ENCODE measurements at places on chromosomes 2 and 18. TPM values are rescaled to one million over a fixed set of nuclear protein-coding genes. Genes with fewer than 3 reads are reported as not detected.

DNA sequence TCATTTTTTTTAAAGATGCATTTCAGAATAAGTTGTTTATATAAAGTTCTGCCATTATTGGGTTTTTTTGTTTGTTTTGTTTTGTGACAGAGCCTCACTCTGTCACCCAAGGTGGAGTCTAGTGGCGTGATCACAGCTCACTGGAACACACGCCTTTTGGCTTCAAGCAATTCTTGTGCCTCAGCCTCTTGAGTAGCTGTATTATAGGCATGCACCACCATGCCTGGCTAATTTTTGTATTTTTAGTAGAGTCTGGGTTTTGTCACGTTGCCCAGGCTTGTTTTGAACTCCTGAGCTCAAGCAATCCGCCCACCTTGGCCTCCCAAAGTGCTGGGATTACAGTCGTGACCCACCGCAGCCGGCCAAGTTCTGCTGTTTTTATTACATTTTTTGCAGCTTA lies 72.3 kb downstream of the R3HDM1 start:
- DNase-seq: peak; percentile 6

GRCh38 chr2:173854840-173855239 lies 110.3 kb downstream of the SP3 start:
- peak; percentile 90 for DNase-seq

Gene SERPINB13
- total RNA-seq: 17.5 TPM

GRCh38 chr2:26855466-26855865 lies 7.5 kb downstream of the DPYSL5 start:
- no peak for DNase-seq

DNA sequence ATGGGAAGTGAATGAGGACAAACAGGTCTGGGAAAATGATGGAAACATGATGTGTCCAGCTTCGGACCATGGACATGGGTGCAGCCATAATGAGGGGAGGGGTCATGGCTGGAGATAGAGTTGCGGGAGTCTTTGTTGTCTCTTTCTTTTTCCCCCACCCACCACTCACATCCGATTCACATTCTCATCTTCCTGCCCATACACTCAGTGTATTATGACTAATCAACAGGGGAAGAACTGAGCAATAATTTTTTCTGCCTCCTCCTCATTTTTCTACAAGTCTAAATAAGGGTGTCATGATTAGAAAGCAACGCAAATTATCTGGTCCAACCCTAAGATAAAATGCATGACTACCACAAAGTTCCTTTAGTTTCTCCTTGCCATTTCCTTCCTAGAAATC lies 5.7 kb upstream of the SERPINB2 start:
- DNase-seq: no peak

- DNase-seq: no peak
Measured at GRCh38 chr2:95015261-95015912, 10.1 kb upstream of the MAL start.

DNA sequence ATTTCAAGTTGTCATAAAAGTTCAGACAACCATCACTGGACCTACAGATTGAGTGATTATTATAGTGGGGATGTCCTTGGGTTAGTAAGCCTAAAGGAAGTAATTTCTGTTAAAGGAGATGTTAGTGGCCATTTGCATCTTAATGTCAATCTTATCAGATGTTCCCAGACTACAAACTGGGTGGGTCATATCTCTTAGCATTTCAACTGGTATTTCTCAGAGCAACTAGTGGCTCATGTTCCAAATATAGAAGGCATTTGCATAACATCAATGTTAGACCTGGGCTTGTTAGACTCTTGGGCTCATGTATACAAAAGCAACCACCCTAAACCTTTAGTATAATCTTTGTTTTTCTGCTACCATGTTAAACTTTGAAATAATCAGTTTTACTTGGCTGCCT lies 17.9 kb downstream of the PLEKHA3 start:
- no peak for DNase-seq

DNA sequence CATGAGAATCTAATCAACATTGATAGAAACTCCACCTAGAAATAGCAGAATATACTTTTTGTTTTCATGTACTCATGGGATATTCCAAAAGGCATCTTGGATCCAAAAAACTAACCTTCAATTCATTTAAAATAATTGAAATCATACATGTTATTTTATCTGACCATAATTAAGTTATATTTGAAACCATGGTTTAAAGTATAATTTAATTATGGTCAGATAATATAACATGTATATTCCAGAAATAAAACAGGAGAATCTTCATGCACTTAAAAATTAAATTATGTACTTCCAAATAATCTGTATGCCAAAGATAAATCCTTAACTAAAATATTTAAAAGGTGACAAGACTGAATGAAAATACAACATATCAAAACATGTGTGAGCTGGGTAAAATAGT lies 651.3 kb upstream of the LINC00305 start:
- no peak for DNase-seq

Gene GRHL1
- 50.3 TPM for total RNA-seq

DNA sequence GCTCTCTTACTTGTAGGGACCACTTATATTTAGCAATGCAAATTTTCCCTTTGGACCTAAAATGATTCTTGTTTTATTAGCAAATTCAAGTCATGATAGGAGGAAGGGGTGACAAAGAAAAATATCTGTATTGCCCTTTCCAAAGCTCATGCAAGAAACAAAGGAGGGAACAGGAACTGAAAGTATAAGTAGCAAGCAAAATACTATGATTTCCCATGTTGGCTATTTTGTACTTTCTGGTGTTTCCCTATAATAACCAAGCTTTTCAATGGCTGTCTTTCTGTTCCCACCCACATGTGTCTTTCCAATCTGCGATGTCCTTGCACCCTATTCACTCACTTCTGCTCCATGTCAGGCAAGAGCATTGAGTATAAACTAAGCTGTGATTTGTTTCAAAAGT lies 279.7 kb downstream of the RNF144A start:
- no peak for DNase-seq

DNA sequence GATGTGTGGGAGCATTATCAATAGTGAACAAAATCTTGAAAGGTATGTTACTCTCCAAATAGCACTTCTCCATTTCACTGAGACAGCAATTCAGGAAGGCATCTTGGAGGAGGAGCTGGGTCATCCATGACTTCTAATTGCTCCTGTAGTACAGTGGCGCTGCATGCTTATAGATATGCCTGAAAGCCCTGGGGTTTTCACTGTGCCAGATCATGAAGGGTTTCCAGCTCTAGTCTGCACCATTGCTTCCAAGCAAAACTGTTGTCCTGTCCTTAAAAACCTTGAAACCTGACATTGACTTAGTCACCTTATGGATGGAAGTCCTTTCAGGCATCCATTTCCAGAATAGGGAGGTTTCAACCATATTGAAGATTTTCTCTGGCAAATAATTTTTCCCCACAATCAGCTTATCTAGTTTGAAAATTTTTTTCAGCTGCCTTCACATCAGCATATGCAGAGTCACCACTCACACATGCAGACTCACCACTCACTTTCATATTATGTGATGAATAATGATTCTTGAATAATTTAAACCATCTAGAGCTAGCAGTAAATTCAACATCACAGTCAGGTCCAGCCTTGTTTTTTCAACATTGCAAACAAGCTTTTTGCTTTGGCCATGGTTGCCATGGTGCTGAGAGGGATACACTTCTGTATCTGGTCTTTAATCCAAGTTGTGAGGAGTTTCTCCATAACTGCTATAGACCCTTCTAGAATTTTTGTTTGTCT lies 297.1 kb downstream of the CLIP4 start:
- DNase-seq: no peak

- peak; percentile 11 for DNase-seq
Measured at GRCh38 chr2:159882130-159882745, 84.2 kb upstream of the CD302 start.

Gene OR6B2
- not detected for total RNA-seq

DNA sequence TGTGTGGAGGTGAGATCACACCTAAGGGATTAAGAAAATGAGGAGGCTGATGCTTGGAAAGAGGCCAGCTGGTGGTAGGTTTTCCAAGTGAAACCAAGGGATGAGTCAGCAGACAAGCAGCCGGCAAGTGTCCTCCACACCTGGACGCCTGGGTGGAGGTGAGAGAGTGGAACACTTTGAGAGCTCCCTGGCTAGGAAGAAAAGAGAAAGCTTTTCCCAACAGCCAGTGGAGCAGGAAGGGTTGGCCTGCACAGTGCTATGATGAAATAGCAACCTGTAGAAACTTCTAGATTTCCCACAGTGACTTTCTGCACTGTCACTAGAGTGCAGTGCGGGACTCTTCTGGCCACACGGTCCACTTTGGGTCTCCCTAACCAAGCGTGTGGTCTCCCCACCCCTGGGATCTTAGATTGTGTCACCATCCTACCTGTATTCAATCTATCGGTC lies 19.6 kb upstream of the IL37 start:
- no peak for DNase-seq

DNA sequence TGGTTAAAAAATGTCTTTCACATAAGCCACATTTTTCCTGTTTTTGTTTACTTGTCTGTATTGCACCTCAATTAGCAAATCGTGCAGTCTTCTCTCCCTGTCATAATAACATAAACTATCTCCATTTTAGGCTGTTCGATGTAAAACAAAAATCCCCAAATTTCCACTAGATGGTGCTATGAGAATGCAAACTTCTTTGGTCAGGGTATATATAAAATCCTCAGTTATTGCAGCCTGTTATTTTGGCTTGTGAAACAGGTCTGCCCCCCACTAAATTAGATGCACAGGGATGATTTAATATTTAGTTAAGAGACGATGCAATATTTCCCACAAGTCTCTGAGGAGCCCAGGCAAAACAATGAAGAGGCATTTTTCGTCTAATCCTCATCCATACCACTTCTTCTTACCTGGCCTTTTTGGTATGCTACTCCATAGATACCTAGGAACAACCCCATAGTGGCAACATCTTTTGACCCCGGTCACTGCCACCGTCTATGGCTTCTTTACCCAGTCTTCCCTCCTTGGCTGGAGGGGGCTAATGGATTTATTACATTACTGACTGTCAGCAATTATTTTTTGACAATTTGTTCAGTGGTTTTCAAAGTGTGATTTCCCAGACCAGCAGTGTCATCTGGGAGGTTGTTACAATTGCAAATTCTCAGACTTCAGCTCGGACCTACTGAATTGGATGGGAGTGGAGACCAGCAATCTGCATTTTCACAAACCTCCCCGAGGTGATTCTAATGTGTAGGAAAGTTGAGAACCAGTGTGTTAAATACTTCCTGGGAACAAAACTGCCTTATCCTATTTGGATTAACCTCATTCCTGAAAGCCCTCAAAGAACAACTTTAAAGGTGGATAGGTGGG lies 117.4 kb upstream of the CWC22 start:
- DNase-seq: peak; percentile 88
